ENCODE measurements at places on chromosomes 1 and 21.

DNA sequence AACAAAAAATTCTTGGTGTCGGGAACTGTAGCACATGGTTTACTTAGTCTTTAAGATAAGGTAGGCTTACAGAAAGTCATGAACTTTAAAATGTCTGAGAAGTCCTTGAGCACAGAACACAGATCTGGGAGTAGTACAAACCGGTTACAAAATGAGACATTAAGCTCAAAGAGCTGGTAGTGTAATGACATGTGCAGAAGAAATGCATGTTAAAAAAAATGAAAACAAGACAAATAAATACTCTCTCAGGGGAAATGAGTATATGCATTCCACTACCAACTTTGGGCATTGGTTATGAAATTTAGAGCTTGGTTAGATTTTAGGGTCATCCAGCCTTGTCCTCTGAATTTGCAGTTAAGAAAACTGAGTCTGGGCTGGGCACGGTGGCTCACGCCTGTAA lies 91.5 kb upstream of the F3 start:
- DNase-seq: no peak

DNA sequence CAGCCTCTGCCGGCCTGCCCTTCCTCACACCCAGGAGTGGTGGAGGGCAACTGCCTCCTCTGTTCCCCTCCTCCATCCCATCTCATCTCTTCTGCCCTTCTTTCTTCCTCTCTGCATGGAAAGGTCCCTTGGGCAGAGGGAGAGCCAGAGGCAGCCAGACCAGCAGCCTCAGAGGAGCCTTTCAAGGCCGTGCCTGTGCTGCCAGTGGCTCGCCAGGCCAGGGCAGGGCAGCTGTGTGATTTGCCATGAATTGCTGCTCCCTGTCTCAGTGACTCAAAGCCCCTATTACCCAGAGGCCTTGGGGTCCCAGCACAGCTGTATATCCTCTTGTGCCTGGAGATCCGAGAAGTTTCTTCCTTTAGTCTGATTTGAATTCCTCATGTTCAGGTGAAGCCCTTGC lies 21.9 kb downstream of the TMCC2 start:
- DNase-seq: no peak

GRCh38 chr1:67597336-67597735 lies 87.7 kb upstream of the GADD45A start:
- DNase-seq: no peak

GRCh38 chr1:182015360-182015759 lies 46.2 kb downstream of the ZNF648 start:
- DNase-seq: no peak

DNA sequence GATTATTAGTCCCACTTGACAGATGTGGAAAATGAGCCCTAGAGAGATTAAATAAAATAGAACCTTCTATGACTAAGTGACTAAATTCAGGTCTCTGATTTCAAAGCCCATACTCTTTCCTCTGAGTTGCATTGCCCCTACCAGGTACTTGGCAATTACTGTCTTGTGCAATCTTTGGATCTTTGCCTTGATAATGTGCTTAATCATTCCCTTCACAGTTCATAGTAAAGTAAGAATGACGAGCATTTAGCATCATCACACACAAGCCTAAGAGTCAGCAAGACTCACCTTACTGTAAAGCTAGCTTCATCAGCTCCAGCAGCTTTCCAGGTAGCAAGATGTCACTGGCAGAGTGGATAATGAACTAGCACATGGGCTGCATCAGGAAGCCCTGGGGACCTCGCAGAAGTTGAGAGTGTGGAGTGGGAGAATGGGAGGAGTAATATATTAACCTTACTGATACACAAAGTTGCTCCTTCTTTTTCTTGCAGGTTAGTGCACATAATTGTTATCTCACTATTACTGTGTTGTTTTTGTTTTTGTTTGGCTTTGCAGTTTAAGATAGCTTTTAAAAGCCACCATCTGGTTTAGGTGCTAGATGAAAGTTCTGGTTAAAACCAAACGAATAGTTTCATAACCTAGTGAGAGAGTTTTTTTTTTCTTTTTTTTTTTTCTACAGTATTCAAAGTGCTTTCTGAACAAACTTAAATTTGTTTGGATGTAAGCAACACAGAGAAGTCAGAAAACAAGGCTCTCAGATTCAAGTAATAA lies 71.8 kb downstream of the PBX1 start:
- DNase-seq: no peak

All from CD4-positive, alpha-beta T cell treated with Interferon gamma for 1 hour (primary cell).